ENCODE measurements at places on chromosomes 2 and 18.

GRCh38 chr2:73177645-73178255, 24.6 kb upstream of the NOTO start:
- no peak for DNase-seq

DNA sequence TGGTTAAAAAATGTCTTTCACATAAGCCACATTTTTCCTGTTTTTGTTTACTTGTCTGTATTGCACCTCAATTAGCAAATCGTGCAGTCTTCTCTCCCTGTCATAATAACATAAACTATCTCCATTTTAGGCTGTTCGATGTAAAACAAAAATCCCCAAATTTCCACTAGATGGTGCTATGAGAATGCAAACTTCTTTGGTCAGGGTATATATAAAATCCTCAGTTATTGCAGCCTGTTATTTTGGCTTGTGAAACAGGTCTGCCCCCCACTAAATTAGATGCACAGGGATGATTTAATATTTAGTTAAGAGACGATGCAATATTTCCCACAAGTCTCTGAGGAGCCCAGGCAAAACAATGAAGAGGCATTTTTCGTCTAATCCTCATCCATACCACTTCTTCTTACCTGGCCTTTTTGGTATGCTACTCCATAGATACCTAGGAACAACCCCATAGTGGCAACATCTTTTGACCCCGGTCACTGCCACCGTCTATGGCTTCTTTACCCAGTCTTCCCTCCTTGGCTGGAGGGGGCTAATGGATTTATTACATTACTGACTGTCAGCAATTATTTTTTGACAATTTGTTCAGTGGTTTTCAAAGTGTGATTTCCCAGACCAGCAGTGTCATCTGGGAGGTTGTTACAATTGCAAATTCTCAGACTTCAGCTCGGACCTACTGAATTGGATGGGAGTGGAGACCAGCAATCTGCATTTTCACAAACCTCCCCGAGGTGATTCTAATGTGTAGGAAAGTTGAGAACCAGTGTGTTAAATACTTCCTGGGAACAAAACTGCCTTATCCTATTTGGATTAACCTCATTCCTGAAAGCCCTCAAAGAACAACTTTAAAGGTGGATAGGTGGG, 117.4 kb upstream of the CWC22 start:
- no peak for DNase-seq

DNA sequence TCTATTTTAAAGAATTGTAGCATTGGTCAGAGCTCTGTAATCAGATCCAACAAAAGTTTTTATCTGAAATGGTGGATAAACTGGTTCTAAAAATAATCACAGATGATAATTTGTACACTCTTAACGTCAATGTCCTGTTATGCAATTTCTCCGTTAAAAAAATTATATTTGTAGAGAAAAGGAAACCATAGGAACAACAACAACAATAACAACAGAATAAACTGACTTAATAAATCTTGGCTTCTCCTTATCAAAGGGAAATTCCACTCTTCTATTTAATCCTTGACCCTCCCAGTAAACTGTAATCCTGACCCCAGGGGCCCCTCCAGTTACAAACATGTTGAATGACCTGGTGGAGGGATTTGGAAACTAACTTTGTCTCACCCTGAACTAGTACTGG, 78.6 kb upstream of the ZFP36L2 start:
- no peak for DNase-seq

DNA sequence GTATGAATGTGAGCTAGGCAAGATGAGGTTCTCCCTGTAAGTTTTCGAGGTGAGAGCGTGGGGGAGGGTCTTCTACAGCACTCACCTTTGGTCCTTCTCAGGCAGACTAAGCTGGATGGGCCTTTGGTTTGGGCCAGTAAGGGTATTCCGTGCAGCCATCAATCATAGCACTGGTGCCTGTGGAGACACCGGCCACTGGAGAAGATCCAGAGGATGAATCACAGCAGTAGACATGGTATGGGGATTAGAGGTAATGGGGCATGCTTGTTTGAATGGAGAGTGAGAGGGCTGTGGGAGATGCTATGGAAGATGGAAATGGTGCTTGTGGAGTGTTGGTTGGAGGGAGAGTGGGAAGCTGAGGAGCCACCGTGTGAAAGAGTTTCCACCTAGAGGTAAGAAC, 16.1 kb downstream of the MAPRE3 start:
- no peak for DNase-seq

DNA sequence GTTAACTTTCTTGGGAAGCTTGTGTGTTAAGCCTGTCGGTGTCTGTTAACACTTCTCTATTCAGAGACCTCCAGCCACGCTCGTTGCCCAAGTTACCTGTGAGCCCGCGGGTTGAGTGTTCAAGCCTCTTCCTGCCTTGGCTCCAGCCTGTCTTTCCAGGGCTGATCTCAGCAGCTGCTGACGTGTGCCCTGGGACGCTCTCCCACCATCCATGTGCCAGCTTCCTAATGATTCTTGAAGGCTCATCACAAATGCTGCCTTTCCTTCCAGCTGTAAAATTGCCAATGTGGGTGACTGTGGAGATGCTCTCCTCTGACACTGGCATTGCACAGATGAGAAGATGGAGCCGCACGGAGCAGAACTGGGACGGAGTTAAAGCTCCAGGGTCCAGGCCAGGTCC, 6.1 kb downstream of the RNF144A start:
- no peak for DNase-seq

GRCh38 chr2:38264396-38265221, 112.5 kb downstream of the ATL2 start:
- DNase-seq: no peak
